ENCODE measurements at places on chromosomes 1 and 21.

DNA sequence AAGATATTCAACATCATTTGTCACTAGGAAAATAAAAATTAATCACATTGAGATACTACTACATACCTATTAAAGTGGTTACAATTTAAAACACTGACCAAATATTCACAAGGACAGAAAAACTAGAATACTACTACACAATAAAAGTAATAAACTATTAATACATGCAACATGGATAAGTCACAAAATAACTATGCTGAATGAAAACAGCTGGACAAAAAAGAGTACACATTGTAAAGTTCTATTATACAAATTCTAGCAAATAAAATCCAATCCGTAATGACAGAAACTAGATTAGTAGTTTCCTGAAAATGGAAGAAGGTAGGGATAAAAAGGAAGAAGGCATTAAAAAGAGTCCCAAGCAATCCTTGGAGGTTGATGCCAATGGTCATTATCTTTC, 348.7 kb upstream of the PTBP2 start:
- no peak for DNase-seq

- DNase-seq = no peak
Measured at GRCh38 chr1:116453481-116453880, 80.4 kb downstream of the ATP1A1 start.

- DNase-seq = no peak
Measured at GRCh38 chr21:45969921-45970673, 11.5 kb upstream of the COL6A1 start.

- no peak for DNase-seq
Measured at GRCh38 chr1:197961449-197961848, 44.3 kb downstream of the LHX9 start.

Measured in fibroblast of upper back skin (primary cell).